MG63 (cell line): ENCODE measurements at places on chromosomes 13 and 19. TPM values are rescaled to one million over a fixed set of nuclear protein-coding genes. Genes with fewer than 3 reads are reported as not detected.

- peak; percentile 90 for DNase-seq
Observed at GRCh38 chr19:46180701-46181387, 32.8 kb downstream of the IGFL2 start.

DNA sequence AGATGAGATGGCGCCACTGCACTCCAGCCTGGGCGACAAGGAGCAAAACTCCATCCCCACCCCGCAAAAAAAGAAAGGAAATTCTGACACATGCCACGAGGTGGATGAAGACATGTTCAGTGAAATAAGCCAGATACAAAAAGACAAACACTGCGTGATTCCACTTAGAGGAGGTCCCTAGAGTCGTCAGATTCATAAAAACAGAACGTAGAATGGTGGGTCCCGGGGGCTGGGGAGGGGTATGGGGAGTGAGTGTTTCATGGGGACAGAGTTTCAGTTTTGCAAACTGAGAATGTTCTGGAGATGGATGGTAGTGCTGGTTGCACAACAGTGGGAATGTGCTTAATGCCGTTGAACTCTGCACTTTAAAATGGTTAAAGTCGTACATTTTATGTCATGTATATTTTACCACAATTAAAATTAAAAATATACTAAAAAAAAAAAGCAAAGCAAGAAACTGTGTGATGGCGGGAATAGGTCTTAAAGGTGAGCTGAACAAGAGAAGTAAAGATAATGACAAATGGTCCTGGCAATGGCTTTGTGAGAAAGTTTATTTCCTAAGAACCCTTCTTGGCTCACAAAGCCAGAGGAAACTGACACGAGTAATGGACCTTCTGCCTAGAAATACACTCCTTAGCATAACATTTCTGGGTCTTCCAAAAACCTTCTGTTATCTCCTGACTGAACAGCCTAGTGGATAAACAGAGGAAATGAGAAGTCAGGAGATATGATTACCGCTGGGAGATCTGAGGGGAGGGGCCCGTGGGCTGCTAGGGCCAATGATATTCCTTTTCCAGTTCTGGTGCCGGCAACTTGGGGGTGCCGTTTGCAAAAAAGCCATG, 4.2 kb upstream of the SPC24 start:
- DNase-seq = no peak

DNA sequence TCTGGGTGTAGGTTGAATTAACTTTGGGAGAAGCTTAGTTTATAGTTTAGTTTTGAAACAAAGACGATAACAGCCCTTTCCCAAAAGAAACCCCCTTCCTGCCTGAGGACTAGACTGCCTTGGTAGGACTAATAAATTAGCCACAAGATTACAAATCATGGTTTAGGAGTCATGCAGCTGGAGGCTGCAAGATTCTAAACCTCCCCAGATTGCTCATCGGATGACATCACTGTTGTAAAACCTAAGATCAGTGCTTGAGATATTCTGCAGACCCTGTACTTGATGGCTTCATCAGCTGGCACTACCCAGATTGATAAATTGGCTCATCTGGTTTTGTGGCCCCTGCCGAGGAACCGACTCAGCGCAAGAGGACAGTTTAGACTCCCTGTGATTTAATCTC, 35.9 kb upstream of the MPHOSPH8 start:
- DNase-seq = peak; percentile 39

DNA sequence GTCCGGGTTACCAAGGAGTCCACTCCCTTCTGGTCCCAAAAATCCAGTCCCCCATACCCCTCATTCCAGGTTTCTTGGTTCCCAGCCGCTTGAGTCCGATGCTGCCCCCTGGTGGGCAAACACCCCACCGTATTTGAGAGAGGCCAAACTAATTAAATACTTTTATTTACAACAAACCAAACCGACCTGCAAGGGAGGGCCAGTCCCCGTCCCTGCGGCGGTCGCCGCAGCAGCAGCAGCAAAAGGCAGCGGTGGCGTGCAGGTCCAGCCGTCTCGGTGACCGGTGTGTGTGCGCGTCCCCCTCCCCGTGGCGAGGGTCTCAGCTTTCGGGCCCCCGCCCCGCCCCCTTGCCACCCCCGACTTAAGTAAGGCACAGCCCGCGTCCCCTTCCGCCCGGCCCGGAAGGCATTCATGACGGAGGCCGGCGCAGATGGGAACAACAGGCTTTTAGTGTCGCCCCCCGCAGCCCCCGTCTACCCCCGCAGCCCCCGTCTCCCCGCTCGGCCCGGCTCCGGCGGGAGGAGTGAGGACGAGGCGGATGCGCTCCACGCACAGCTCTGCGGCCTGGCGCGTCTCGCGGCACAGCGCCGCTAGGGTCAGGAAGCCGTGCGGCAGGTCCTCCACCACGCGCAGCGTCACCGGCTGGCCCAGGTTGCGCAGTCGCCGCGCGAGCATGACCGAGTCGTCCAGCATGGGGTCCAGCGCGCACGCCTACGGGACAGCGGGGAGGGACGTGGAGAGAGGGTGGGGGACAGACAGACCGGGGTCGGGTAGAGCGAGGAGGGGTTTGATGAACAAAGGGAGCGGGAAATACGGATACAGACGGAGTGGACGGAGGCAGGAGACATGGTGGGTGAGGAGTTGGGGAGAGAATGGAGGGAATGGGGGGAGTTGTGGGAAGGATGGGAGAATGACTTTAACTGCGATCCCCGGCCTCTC, 11.5 kb upstream of the CNFN start:
- peak; percentile 63 for DNase-seq

DNA sequence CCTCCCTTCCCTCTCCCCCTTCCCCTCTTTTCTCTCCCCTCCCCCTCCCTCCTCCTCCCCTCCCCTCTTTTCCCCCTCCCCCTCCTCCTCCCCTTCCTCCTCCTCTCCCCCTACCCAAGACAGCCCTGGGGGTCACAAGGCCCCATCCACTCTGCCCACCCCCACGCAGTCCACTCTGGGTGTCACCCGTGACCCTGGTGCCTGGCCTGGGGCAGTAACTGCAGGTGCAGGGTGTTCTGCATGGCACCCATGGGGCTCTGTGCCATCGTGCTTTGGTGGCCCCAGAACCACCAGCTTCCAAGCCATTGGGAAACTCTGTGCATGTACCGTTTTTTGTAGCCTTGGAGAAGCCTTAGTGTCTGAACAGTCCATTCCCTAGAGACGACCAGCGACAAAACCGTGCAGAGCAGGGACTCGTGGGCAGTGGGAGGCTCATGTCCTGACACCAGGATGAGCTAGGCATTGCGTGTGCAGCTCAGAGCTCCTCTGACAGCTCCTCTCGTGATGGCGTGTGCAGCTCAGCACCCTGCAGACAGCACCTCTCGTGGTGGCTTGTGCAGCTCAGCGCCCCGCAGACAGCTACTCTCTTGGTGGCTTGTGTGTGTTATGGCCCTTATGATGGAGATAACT, 43.7 kb upstream of the F7 start:
- DNase-seq = no peak

- no peak for DNase-seq
Observed at GRCh38 chr13:36275190-36276002, 22.2 kb downstream of the CCDC169 start.

DNA sequence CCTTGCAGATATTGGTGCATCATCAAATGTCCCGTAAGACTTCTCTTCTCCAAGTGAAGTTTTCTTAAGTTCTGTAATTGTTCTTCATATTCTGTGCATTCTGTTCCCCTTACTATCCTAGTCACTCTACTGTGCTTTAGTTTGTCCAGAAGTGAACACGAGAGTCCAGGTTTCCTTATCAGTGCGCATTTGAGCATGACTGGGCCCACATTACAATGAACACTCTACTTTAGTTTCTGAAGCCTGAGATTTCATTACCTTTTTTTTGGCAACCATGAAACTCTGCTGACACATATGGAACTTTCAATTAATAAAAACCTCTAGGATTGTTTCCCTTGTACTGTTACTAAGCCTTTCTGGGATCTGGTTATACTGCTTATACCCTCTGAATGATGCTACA, 270.0 kb downstream of the KCNRG start:
- no peak for DNase-seq

GRCh38 chr13:112059457-112060281, 7.3 kb upstream of the SOX1 start:
- DNase-seq = no peak

WIZ gene
- total RNA-seq = 18.0 and 24.3 TPM in 2 replicates

IGLON5 gene
- total RNA-seq = not detected in 2 replicates

LILRA5 gene
- total RNA-seq = not detected in 2 replicates
